ENCODE measurements at places on chromosomes 16 and 17.

GRCh38 chr17:17109907-17110306 lies 67.7 kb downstream of the MPRIP start:
- DNase-seq, result no peak

- DNase-seq, result no peak
Measured at GRCh38 chr16:66222756-66223155, 143.7 kb upstream of the CDH5 start.

DNA sequence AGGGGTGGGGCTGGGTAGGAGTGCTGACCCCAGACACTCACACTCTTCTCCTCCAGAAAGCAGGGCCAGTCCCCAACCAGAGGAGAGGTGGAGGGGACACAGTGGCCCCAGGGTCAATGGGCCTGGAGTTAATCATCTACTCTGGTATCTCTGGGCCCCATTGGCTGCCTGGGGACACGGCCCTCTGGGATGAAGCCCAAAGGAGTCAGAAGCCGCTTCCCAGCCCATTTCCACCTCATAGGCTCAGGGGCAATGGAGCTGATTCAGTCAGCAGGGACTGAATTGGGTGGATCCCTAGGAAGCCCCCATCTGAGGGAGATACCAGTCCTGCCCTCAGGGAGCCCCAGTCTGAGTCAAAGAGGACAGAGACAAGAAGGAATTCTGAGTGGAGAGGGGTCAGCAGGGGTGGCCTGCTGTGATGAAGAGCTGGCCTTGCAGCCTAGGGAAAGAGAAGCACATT lies 2.9 kb upstream of the NAGS start:
- DNase-seq, result no peak

- DNase-seq, result no peak
Measured at GRCh38 chr17:17624741-17625140, 33.2 kb upstream of the PEMT start.

DNA sequence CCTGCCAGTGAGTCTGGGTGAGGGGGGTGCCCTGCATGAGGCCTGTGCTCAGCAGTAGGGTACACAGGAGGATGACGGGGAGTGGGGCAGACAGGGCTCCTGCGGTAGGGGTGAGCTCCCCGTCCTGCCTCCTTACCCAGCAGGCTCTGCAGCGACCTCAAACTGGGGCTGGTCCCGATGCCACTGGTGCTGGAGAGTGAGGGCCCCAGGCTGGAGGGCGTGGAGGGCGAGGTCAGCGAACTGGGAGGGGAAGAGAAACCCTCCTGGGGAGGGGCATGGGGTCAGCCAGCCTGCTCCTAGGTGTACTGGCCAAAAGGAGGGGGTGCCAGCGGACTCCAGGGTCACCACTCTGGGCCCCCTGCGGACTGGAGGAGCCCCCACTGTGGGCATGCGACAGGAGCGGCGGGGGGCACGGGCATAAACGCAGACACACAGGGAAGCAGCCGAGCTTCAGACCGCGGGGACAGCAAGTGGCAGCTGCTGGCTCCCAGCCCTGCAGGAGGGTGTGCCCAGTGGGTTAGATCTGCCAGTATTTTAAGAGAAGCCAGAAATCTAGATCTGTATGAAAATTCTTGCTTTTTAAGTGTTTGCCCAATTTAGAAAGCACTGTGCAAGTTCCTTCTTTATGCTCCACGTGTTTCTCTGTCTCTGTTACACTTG lies 9.0 kb upstream of the VASN start:
- DNase-seq, result no peak

DNA sequence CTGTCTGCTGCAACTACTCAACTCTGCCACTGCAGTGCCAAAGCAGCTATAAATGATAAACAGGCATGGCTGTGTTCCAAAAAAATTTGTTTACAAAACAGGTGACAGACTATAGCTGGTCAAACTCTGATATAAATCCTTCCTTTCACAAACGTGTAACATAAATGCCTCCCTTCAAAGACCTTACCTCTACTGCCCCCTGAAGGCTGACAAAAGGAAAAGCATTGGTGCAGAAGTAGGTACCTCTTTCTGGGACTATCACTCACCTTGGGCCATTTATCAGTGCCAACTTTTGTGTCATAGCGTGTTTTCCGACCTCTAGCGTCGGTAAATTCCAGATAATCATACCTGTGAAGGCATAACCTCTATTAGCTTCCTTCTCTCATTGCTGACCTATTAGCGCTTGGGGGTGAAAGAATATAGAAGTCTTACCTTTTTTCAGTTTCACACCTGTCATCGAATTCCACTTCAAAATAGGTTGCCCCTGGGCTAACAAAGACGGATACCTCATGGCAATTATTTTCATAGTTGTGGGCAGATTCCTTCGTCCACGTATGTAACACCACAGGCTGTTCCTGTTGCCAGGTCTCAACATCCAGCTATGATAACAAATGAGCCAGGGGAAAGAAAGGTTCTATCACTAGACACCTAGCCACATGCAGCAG lies 67.9 kb downstream of the ZZEF1 start:
- no peak for DNase-seq

GRCh38 chr16:10314811-10315210 lies 71.0 kb upstream of the ATF7IP2 start:
- no peak for DNase-seq

DNA sequence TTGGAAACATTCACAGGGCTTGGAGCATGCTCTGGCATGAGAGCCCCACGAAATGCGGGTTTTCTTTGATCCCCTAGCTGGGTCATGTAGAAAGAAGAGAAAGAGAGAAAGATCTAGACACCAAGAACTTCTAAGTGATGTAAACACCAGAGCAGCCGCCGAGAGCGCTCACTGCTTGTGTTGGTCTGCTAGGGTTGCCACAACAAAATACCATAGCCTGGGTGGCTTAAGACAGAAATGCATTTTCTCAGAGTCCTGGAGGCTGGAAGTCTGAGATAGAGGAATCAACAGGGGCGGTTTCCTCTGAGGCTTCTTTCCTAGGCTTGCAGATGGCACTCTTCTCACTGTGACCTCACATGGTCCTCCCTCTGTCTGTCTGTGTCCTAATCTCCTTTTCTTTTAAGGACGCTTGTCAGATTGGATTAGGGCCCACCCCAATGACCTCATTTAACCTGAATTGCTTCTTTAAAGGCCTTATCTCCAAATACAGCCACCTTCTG lies 139.5 kb downstream of the CYLD start:
- DNase-seq, result no peak

GRCh38 chr17:34486761-34487160 lies 92.6 kb upstream of the TMEM132E start:
- DNase-seq, result no peak

DNA sequence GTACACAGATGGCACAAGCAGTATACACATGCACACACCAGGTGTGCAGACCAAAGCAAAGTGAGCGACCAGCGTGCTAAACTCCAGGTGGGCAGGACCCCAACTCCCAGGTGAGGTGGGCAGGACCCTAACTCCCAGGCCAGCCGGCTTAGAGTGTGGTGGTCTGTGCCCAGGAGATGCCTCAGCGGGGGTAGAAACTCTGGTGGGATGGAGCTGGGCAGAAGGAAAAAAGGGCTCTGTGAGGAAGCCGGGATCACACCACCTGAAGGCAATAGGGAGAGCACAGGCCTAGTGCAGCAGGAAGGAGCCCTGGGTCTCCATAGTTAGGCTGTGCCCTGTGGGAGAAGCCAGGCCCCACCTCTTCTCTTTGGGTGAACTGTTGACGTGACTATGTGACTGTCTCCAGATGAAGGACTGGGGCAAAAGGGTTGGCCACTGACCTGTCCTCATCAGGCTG lies 1.6 kb upstream of the FOXJ1 start:
- DNase-seq, result no peak

Data from T-cell (primary cell).